ENCODE measurements at places on chromosomes 12 and 14. TPM values are rescaled to one million over a fixed set of nuclear protein-coding genes. Genes with fewer than 3 reads are reported as not detected.

LRRK2 gene
- total RNA-seq = 1.6 TPM

COX14 gene
- 19.8 TPM for total RNA-seq

NPFF gene
- total RNA-seq = 1.7 TPM

TMEM132D gene
- under 0.01 TPM for total RNA-seq

IFT43 gene
- total RNA-seq = 53.6 TPM

TMEM233 gene
- not detected for total RNA-seq

CHGA gene
- not detected for total RNA-seq

GYS2 gene
- total RNA-seq = not detected

ABCC9 gene
- total RNA-seq = 1.6 TPM

ACSS3 gene
- 10.1 TPM for total RNA-seq

GALNT8 gene
- total RNA-seq = under 0.01 TPM

KRT2 gene
- total RNA-seq = not detected

HOMEZ gene
- 9.1 TPM for total RNA-seq

IFI27 gene
- total RNA-seq = not detected

PRICKLE1 gene
- 5.7 TPM for total RNA-seq

ZFYVE26 gene
- total RNA-seq = 8.1 TPM

PSMC1 gene
- total RNA-seq = 130 TPM

RDH12 gene
- not detected for total RNA-seq

PLA2G1B gene
- total RNA-seq = not detected
